ENCODE measurements at places on chromosomes 11 and 22. TPM values are rescaled to one million over a fixed set of nuclear protein-coding genes. Genes with fewer than 3 reads are reported as not detected.

Gene FAM89B
- polyA plus RNA-seq, result 50.0 TPM

Gene CHST1
- 1.5 TPM for polyA plus RNA-seq

Gene FOLR1
- 0.08 TPM for polyA plus RNA-seq

GRCh38 chr22:30695871-30696655 lies 1.4 kb downstream of the OSBP2 start:
- DNase-seq, result no peak

DNA sequence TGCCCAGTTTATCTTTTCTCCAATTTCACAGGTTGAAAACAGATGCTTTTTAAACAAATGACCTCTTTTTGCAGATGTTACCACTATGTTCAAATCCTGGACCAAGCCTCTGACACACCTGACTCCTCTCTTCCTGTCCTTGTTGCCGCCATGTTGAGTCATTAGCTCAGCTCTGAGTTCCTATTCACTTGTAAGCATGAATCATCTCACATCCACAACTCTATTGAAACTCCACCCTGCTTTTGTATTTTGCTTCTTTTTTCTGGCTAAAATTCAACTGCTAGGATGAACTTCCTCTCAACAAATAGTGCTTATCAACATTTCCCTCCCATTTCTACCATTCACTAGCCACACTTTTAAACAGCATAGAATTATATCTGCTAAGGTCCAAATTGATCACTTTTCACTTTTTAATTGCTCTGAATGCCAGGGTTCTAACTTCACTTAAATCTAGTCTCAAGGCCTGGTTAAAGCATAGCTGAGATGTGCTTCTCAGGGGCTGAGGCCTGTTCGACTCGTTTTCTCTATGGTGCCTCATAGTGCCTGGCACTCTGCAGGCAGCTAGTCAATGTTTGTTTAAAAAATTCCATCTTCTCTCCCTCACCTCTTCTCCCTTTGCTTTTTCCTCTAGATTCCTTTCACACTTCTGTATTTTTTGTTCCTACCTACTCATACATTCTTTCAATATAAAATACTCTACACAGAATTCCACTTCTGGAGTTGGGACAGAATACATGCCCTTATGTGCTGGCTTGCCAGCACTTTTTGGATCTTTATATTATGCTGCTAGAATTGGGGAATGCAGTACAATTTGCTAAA lies 3.9 kb downstream of the JOSD1 start:
- DNase-seq, result no peak

GRCh38 chr11:7967826-7968225 lies 2.6 kb upstream of the NLRP10 start:
- no peak for DNase-seq

GRCh38 chr11:121431820-121432526 lies 20.1 kb upstream of the SORL1 start:
- no peak for DNase-seq

DNA sequence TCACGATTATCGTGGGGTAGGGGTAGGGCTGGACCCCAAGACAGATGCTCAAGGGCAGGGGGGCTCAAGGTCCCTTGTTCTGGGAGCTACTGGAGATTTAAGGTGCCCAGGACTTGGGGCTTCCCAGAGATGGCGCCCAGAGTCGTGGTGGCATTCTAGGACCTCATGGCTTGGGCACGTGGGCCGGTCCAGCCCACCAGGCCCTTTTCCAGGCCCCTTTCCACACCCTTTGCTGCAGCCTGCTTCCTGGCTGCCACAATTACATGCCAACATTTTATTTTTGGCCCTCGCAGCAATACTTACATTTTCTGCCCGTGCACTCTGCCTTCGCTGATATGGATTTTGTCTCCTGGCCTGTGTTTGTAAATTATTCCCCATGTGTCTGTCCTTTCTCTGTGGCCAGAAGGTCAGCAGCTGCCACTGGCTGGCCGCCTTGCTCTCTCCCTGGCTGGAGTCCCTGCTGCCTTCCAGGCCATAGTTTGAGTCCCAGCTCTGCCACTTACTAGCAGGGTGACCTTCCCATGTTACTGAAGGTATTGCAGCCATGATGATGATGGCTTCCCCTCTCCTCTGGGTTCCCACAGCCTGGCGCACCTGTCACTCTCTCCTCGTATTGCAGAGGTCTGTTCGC lies 11.2 kb downstream of the MB start:
- peak; percentile 85 for DNase-seq

- no peak for DNase-seq
Measured at GRCh38 chr11:59199546-59200422, 12.9 kb downstream of the MPEG1 start.

GRCh38 chr11:14237444-14237961 lies 121.5 kb downstream of the RRAS2 start:
- no peak for DNase-seq

- no peak for DNase-seq
Measured at GRCh38 chr11:75631086-75631730, 37.6 kb downstream of the MAP6 start.

Gene OR51B5
- polyA plus RNA-seq, result not detected

Gene JHY
- 0.61 TPM for polyA plus RNA-seq

GRCh38 chr11:7909585-7910285 lies 21.3 kb downstream of the OR10A6 start:
- DNase-seq, result no peak

- no peak for DNase-seq
Measured at GRCh38 chr11:124079631-124080326, 35.5 kb upstream of the VWA5A start.

Gene TECTA
- polyA plus RNA-seq, result 0.95 TPM

Gene OR52H1
- polyA plus RNA-seq, result not detected

GRCh38 chr11:32821917-32822560 lies 7.7 kb upstream of the PRRG4 start:
- DNase-seq, result no peak

- DNase-seq, result no peak
Measured at GRCh38 chr11:57905439-57905838, 118.2 kb upstream of the OR9Q1 start.

GRCh38 chr11:9732453-9732852 lies 68.6 kb downstream of the SWAP70 start:
- no peak for DNase-seq

- DNase-seq, result no peak
Measured at GRCh38 chr11:58626934-58627483, 4.5 kb downstream of the CNTF start.

- DNase-seq, result peak; percentile 67
Measured at GRCh38 chr11:16925561-16926065, 88.6 kb downstream of the PLEKHA7 start.

GRCh38 chr11:27383645-27384044 lies 20.6 kb upstream of the CCDC34 start:
- DNase-seq, result no peak

Gene EHF
- polyA plus RNA-seq, result 0.50 TPM

Gene KCNJ4
- polyA plus RNA-seq, result 20.3 TPM

Gene APOBEC3H
- polyA plus RNA-seq, result 0.46 TPM

Gene LINC01488
- not detected for polyA plus RNA-seq

- no peak for DNase-seq
Measured at GRCh38 chr11:11380883-11381282, 27.8 kb upstream of the CSNK2A3 start.

GRCh38 chr11:44857490-44858090 lies 93.1 kb downstream of the TP53I11 start:
- DNase-seq, result no peak

- DNase-seq, result no peak
Measured at GRCh38 chr11:130638033-130638432, 189.6 kb downstream of the ADAMTS15 start.

Gene KCNQ1
- polyA plus RNA-seq, result 24.7 TPM

- no peak for DNase-seq
Measured at GRCh38 chr11:68409748-68410344, 50.7 kb upstream of the PPP6R3 start.
